ENCODE measurements at places on chromosomes 16 and 17. TPM values are rescaled to one million over a fixed set of nuclear protein-coding genes. Genes with fewer than 3 reads are reported as not detected.

OR1G1 gene
- not detected for total RNA-seq

NECAB2 gene
- total RNA-seq = 0.42 TPM

NUDT21 gene
- 63.7 TPM for total RNA-seq

SDK2 gene
- total RNA-seq = 11.8 TPM

DNAH17 gene
- not detected for total RNA-seq

KRTAP2-1 gene
- not detected for total RNA-seq

POLDIP2 gene
- total RNA-seq = 96.0 TPM

IKZF3 gene
- total RNA-seq = 0.21 TPM

KCNH6 gene
- total RNA-seq = not detected
